Stimulated activated CD4-positive, alpha-beta T cell treated with anti-CD3 and anti-CD28 coated beads, TNF-alpha, amount 100 ng/mL, for 1 hour (primary cell): ENCODE measurements at places on chromosomes 2 and 18.

- peak; percentile 81 for DNase-seq
These were observed 13.6 kb upstream of the ANKRD53 start for GRCh38 chr2:70964596-70965386.

GRCh38 chr18:56248610-56249235, 389.7 kb downstream of the TXNL1 start:
- no peak for DNase-seq

DNA sequence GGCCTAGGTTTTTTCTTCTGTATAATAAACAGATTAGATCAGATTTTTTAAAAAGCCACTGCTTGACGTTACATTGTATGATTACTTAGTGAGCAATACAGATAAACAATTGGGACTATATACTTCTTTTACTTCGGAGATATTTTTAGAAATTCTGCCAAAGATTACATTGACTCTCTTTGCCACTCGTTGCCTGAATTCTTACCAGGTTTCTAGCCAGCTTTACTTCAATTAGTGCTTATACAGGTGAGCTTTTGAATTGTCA, 156.6 kb downstream of the HAUS1 start:
- DNase-seq, result no peak

GRCh38 chr2:43082111-43082894, 144.1 kb downstream of the ZFP36L2 start:
- DNase-seq, result no peak

DNA sequence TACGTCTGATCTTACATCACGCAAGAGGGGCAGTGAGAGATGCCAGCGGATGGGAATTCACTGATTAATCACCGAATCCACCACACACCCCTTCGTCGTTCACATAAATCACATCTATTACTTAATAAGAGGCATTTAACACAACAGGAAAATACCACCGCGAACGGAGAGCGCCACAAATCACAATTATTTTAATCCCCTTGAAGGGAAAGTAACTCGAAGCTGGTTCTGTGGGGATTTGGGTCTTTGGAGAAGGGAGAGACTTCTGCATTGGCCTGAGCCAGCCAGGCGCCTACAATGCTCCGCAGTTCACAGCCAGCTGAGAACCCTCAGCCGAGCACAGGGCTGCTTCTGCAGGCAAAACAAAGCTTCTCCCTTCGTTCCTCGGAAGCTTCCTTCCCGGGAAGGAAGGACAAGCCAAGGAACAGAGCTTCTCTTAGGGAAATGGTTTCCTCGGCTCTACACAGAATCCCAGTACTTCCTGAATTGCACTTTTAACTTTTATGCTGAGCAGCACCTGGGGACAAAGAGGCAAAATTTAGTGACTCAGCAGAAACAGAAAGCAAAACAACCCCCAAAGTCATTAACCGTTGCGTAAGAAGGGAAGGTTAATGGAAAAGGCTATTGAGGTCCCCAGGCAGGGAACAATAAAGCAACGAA, at the start of gene LRP1B:
Gene LRP1B (minus strand): TSS at position 7 of the 660 bp plus-strand sequence. CDS start 287 bp downstream, outside the sequence.
- DNase-seq, result no peak

- DNase-seq, result no peak
These were observed 103.3 kb downstream of the CTAGE1 start for GRCh38 chr18:22314420-22314819.

- no peak for DNase-seq
These were observed 30.4 kb upstream of the GMCL1 start for GRCh38 chr2:69798909-69799526.

DNA sequence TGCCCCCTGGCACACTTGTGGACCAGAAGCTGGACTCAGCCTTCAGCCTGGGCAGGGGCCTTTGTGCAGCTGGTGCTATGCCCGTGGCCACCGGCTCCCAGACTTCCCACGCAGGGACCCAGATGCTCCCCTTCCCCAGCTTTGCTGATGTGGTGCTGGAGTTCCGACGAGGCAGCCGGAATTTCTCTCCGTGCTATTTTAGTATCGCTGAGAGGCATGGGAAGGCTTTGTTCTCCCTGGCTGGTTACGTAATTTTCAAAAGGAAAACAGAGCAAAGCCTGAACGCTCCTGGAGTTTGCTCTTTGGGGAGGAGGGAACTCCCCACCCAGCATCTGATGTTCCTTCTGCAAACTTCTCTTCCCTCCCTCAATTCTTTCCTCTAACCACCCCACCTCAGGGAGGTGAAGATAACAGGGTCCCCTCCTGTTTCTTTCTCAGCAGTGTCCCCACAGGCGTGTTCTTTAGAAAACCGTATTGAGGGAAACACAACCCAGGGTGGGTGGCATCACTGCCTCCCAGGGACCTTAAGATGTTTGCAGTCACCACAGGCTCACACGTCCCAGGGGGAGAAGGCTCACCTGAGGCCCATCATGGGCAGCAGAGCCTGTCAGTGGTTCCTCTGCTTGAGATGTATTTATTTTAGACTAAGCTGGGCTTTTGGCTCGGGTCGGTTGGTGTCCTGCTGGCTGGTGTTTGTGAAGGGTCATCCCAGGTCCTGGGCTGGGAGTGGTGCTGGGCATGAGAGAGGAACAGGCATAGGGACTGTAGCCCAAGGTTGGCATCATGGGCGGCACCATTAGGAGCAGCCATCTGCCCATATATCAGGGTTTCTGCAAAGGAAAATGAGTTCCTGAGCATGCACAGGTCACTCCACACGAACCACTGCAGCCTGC, 95.0 kb downstream of the MAPK4 start:
- DNase-seq, result no peak

- DNase-seq, result no peak
These were observed 97.0 kb upstream of the EPAS1 start for GRCh38 chr2:46200100-46200690.

GRCh38 chr2:134232461-134232860, 21.4 kb upstream of the MGAT5 start:
- DNase-seq, result no peak

GRCh38 chr2:142914507-142915313, 37.2 kb downstream of the KYNU start:
- no peak for DNase-seq

DNA sequence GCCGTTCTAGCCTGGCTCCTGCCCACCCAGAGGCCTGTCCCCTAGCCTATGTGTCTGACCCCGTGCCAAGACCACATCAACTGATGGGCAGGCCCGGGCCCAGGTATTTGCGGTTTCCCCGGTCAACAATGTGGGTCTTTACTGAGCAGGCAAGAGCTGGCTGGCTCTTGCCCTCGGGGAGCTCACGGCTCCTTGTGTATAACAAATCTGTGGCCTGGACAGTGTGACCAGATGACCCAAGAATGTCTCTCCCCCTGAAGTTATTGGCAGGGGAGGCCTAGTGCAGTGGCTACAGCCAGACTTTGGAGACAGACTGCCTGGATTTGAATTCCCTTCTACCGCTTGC, 179.6 kb downstream of the KLHL29 start:
- DNase-seq, result no peak

- DNase-seq, result no peak
These were observed 376.5 kb upstream of the NXPH2 start for GRCh38 chr2:139156730-139157129.

- DNase-seq, result no peak
These were observed 41.3 kb upstream of the SNED1 start for GRCh38 chr2:240956935-240957655.

DNA sequence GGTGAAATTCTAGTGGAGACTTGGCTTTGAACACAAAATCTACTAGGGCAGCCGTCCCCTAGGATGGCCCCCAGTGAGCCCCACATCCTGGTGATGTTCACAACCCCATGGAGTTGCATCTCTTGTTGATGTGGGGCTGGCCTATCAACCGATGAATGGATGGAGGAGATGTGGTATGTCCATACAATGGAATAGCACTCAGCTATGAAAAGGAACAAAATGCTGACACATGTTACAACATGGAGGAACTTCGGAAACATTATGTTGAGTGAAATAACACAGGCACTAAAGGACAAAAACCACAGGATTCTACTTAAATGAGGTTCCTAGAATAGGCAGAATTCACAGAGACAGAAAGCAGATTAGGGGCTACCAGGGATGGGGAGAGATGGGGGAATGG, 80.1 kb upstream of the ASAP2 start:
- DNase-seq, result no peak

- no peak for DNase-seq
These were observed at the start of gene CDK15 for GRCh38 chr2:201806442-201807170. CDK15 (plus strand) TSS chr2:201806537; CDS start chr2:201806665, 128 bp downstream.

DNA sequence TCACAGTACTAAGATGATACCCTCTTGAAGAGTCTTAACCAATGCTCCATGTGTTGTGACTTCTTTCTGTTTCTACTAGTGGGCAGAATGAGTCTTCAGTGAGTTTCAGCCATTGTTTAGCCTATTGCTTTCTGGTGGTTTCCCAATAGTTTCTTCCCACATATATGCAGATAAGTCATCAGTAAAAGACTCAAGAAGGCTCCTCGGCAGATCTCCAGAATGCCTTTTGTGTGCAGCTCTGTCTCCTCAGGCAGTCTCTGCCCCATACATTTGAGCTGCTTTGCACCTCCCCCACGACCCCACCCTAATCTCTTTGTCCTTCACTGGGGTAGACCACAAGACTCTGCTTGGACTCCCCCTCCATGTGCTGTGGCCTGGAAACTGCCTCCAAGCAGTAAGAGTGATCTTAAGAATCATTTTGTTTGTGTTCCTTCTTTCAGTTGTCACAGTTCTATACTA, 71.6 kb upstream of the CHRNA1 start:
- DNase-seq, result peak; percentile 3

DNA sequence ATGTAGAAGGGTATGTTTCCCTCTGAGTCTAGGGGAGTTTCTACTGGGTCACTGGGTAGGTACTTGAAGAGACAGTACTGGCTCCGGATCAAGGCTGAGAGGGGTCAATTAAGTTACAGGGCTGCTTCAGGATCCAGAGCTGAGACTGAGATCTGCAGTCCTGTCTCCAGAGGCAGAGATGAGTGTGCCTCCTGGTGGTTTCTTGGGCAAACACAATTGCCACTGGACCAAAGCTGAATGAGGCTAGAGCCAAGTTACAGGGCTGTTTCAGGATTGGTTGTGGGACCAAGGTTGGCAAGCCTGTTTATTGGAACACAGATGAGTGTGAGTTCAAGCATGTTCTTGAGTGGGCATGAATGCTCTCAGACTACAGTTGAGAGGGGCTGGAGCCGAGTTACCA, 157.9 kb downstream of the ADCYAP1 start:
- DNase-seq, result no peak

DNA sequence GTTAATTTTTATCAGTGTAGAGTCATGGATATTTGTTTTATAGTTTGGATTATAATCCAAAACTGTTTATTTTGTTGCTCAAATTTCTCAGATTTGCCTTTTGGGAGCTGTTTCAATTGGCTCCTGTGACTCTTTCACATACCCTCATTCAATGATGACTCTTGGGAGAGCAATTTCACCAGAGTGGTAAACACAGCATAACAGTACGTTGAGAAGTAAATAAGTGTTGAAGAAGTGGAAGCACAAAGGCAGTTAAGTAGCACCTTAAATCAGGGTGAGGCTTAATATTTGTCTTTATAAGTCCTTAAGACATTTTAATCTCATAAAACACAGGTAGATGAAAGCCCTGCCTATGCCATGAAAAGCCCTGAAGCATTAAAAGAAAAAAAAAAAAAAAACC, 17.1 kb upstream of the SLC39A10 start:
- no peak for DNase-seq

DNA sequence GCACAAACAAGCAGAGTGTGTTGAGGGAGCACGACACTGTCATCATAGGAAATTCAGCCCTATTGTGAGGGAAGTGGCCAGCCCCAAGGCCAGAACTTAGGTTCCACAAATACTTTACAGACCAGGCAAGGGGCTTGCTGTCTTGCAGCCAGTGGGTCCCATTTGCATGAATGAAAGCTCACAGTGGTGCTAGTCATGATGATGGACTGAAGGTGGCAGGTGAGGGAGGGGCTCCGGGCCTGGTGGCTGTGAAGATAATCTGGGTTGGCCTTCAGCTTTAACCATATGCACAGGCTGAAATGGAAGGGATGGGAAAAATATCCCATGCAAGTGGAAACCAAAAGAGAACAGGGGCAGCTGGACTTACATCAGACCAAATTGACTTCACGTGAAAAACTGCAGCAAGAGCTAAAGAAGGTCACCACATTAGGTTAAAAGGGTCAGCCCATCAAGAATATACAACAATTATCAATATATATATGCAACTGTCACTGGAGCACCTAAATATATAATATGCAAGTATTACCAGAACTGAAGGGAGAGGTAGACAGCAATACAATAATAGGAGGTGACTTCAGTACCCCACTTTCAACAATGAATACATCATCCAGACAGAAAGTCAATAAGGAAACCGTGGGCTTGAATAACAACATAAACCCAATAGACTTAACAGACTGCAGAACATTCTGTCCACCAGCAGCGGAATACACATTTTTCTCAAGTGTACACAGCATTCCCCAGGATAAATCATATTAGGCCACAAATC, 39.6 kb downstream of the DCDC2C start:
- no peak for DNase-seq

GRCh38 chr2:120767486-120768005, 31.9 kb downstream of the GLI2 start:
- DNase-seq, result no peak
